ENCODE measurements at places on chromosomes 11 and 22. TPM values are rescaled to one million over a fixed set of nuclear protein-coding genes. Genes with fewer than 3 reads are reported as not detected.

GRCh38 chr11:95222817-95223216 is 8.2 kb downstream of the SESN3 start:
- H3K4me1 ChIP-seq = peaks cover 3% of the 10 kb centered on the region
- no peaks in the 10 kb centered on the region for H3K27me3 ChIP-seq
- no peak overlapping the region for H3K4me3 ChIP-seq
- H3K36me3 ChIP-seq = peaks cover 5% of the 10 kb centered on the region

- H3K4me1 ChIP-seq = peaks cover 16% of the 10 kb centered on the region
- H3K4me3 ChIP-seq = peak overlapping the region; percentile 82
- peaks cover 49% of the 10 kb centered on the region for H3K36me3 ChIP-seq
- peak overlapping the region; percentile 58 for H3K27ac ChIP-seq
Measured at GRCh38 chr22:19448076-19448607, 631 bp upstream of the C22orf39 start.

MIAT gene
- 0.02 TPM for polyA plus RNA-seq

DNA sequence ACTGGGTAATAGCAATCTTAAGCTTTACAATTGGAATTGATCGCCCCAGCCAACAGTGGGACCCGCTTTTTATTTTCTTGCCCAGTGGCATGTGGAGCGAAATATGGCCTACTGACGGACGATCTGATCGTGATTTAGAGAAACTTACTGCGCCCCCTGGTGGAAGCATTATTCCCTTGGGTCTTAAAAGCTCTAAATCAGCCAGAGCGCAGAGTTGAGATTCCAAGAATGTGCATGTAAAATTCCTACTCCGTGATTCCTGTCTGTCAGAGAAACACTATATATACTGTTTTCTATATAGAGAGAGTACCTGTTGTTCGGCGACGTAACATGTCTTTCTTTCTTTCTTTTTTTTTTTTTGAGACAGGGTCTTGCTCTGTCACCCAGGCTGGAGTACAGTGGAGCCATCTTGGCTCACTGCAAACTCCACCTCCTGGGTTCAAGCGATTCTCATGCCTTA is 3.7 kb upstream of the DPF2 start:
- no peaks in the 10 kb centered on the region for H3K36me3 ChIP-seq
- peak overlapping the region; percentile 43 for H3K4me3 ChIP-seq
- H3K4me1 ChIP-seq = peaks cover 26% of the 10 kb centered on the region

GRCh38 chr11:93668171-93668570 is 6.7 kb downstream of the CEP295 start:
- H3K4me3 ChIP-seq = no peak overlapping the region
- no peak overlapping the region for H3K27ac ChIP-seq
- H3K36me3 ChIP-seq = peaks cover 76% of the 10 kb centered on the region
- H3K4me1 ChIP-seq = no peaks in the 10 kb centered on the region
- H3K27me3 ChIP-seq = no peaks in the 10 kb centered on the region

CYTH4 gene
- 51.0 TPM for polyA plus RNA-seq

DNA sequence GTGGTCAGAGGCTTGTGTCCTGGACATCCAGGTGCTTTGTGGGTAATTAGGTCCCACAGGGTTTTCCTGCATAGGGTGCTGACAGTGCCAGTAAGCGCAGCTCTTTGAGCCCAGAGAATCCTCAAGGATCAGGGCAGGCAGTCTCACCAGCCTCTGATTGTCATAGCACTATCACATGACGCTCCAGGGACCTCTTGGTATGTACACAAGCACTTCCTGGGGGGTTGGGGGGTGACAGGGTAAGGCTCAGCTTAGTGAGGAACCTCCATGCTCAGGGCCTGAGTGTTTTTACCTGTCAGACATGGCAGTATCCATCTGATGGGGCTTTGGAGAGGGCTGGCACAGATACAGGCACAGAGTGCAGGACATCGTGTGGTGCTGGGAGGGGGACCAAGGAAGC is 27.9 kb upstream of the SUSD2 start:
- H3K27me3 ChIP-seq = no peaks in the 10 kb centered on the region
- H3K4me3 ChIP-seq = no peak overlapping the region
- H3K27ac ChIP-seq = no peak overlapping the region
- no peak for DNase-seq

DNA sequence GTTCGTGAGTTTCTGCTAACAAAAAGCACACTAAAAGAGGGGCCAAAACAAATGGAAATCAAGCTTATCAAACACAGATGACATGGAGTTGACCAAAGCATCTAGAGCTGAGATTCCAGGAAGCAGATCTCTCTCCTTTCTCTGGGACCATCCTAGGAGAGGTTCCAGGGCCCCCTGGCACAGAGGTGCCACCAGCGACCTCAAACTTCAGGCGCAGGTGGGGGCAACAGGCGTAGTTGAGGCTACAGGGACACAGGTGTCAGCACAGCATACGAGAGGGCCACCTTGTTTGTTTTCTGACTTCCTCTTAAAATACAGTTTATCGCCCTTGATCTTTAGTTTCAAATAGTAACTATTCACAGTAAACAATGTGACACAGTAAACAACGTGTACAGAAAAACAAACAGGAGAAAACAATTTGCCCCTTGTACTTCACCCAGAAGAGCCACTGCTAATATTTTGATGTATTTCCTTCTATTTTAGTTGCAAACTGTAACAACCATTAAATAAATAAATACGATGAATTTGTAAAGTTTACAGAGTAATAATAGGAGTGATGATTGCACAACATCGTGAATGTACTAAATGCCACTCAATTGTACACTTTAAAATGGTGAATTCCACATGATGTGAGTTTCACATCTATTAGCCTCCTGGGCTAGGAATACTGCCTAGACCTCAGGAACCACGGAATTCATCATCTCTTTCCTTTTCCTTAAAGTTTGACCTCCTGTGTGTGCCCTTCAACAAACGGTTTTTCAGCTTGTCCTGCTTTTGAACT is 52.2 kb downstream of the IGLL5 start:
- no peaks in the 10 kb centered on the region for H3K36me3 ChIP-seq
- no peak overlapping the region for H3K27ac ChIP-seq
- no peak for DNase-seq
- peaks cover 60% of the 10 kb centered on the region for H3K4me1 ChIP-seq

ANO3 gene
- polyA plus RNA-seq = not detected

DNA sequence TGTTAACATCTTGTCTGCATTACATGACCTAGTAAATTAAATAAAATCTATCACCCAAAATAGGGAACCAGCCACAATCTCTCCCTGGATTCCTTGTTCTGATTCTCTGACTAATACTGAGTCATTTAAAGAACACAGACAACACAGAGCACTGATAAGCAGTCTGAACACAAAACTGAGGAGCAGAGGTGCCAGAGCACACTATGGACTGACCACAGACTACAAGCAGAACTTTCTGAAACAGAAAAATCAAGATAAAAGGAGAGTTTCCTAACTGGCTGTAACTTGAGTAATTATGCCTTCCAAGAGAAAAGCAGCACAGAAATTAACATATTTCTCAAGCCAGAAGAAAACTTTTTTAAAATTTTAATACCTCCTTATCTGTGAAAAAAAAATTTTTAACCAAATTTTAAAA is 128.8 kb downstream of the SGSM3 start:
- peaks cover 10% of the 10 kb centered on the region for H3K4me1 ChIP-seq
- H3K27ac ChIP-seq = no peak overlapping the region
- no peaks in the 10 kb centered on the region for H3K27me3 ChIP-seq
- H3K4me3 ChIP-seq = no peak overlapping the region
- DNase-seq = peak; percentile 72

DNA sequence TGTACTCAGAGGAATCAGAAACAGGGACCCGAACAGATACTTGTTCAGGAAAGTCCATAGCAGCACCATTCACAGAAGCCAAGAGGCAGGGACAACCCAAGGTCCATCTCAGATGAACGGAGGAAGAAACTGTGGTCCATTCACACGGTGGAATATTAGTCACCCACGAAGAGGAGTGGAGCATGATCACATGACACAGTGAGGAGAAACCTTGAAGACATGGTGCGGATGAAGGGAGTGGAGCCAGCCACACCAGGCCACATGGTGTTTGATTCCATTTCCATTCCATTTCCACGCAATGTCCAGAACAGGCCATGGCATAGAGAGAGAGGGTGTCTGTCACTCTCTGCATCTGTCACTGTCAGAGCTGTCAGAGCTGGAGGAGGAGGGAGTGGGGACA is 30.7 kb downstream of the NADSYN1 start:
- H3K4me1 ChIP-seq = no peaks in the 10 kb centered on the region
- no peak overlapping the region for H3K27ac ChIP-seq
- H3K36me3 ChIP-seq = peaks cover 91% of the 10 kb centered on the region
- H3K27me3 ChIP-seq = no peaks in the 10 kb centered on the region
- no peak for DNase-seq

DNA sequence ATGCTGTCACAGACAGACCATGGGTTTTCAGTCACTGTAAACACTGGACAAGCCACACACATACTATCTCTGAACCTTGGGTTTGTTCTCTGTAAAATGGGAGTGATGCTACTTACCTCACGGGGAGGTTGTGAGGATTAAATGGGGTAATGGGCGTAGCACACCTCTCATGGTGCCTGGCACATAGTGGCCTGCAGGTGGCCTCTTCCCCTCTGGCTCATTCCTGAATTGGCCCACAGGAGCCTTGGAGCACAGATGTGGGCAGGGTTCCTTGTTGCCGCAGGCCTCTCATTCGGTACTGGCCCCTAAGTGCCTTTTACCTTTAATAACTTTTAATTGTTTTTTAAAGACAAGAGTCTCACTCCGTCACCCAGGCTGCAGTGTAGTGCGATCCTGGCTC is 11.7 kb downstream of the MICAL2 start:
- peaks cover 97% of the 10 kb centered on the region for H3K4me1 ChIP-seq
- no peak overlapping the region for H3K27ac ChIP-seq
- H3K36me3 ChIP-seq = peaks cover 7% of the 10 kb centered on the region

GRCh38 chr22:19645391-19645790 is 68.9 kb upstream of the SEPTIN5 start:
- H3K27ac ChIP-seq = no peak overlapping the region
- DNase-seq = no peak
- H3K4me3 ChIP-seq = no peak overlapping the region
- no peaks in the 10 kb centered on the region for H3K27me3 ChIP-seq
- peaks cover 23% of the 10 kb centered on the region for H3K4me1 ChIP-seq

DNA sequence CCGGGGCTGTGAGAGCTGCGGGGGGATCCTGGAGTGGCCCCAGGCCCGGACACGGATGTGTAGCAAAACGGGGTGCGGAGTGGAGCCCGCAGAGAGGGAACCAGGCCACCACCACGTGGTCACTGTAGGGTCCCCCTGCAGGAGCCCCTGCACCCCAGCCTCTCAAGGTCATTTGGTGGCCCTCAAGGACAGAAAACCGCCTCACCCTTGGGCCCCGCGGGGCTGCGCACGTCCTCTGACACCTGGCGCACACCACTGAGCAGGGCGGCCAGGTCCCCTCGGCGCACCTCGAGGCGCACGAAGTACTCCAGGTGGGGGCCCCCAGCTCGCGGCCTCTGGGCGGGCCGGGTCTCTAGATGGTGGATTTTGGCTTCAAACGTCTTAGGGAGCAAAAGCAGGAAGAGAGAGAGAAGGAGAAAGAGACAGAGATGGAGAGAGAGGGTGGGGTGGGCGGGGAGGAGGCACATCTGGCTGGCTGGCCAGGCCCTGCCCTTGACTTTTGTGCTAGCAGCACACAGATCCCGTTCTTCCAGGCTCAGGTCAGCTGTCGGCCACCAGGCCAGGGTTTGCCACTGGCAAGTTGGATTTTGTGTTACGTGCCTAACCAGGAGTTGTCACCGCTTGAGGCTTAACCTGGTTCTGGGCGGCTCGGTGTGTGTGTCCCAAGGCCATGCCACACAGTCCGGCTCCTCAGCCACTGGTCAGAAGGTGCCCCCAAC is 3.2 kb downstream of the TH start:
- H3K36me3 ChIP-seq = no peaks in the 10 kb centered on the region
- no peaks in the 10 kb centered on the region for H3K4me1 ChIP-seq
- no peak overlapping the region for H3K27ac ChIP-seq
- no peak overlapping the region for H3K4me3 ChIP-seq
- DNase-seq = no peak

GRCh38 chr11:125069796-125070195 is 6.7 kb downstream of the SLC37A2 start:
- peak; percentile 62 for DNase-seq
- H3K4me1 ChIP-seq = peaks cover 96% of the 10 kb centered on the region
- H3K27ac ChIP-seq = peak overlapping the region; percentile 99
- H3K36me3 ChIP-seq = no peaks in the 10 kb centered on the region
- no peaks in the 10 kb centered on the region for H3K27me3 ChIP-seq

DNA sequence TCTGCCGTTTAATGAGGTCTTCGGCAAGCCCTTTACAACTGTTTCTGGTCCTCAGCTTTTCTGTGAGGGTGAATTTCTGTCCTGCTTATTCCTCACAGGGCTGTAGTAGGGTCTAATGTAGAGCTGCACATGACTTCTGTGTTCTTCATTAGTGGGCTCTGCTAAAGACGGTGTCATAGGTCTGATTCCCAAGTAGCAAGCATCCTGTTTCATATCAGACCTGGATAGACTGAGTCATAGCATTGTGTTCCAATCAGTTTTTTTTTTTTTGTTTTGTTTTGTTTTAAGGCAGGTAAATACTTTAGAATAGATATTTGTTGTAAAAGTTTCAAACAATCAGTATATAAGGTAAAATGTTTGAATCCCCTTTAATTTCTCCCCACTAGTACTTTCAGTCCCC is 35.4 kb downstream of the BIRC2 start:
- peaks cover 51% of the 10 kb centered on the region for H3K36me3 ChIP-seq
- no peak for DNase-seq
- no peaks in the 10 kb centered on the region for H3K27me3 ChIP-seq
- H3K4me3 ChIP-seq = no peak overlapping the region
